ENCODE measurements at places on chromosomes 7 and 10. TPM values are rescaled to one million over a fixed set of nuclear protein-coding genes. Genes with fewer than 3 reads are reported as not detected.
A peak's percentile ranks its signal among the peaks of the same experiment; 100 is the strongest.

DNA sequence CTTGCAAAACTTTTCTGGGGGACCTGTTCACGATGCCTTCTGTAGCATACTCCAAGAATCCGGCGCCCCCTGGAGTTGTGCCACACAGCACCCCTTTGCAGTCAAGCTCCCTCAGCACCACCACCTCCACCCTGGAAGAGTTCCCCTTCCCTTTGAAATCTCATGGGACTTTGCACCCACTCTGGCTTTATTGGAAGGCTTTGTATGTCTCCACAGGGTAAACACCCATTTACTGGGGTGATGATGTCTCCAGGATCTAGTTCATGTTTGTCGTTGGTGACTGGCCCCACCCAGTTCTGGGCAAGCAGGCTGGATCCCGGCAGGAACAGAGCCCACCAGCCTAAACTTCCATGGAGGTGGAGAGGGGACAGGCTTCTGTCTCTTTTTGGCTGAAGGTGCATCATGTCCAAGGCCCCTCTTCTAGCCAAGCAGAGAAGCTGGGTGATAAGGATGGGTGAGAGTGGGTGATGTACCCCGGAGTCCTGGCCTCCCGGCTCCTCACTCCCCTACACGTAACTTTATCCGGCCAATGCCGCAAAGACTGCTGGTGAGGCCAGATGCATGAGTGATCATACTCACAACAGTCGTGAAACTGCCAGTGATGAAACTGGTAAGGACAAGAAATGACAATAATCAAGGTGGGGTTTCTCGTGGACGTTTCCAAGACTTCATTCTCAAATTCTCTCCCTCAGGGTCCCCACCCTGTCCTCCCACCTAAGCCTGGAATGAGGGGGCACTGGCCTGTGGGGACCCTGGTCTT, 695 bp upstream of the CLDN4 start:
- no peaks in the 10 kb centered on the region for H3K27me3 ChIP-seq
- H3K27ac ChIP-seq, result no peak overlapping the region
- H3K36me3 ChIP-seq, result no peaks in the 10 kb centered on the region
- H3K4me1 ChIP-seq, result peaks cover 10% of the 10 kb centered on the region
- no peak overlapping the region for H3K4me3 ChIP-seq

SPDYE2 gene
- total RNA-seq, result not detected

NKX1-2 gene
- total RNA-seq, result not detected

GRCh38 chr10:70337201-70337651, 45.2 kb downstream of the LRRC20 start:
- no peak for DNase-seq
- no peak overlapping the region for H3K4me3 ChIP-seq
- no peak overlapping the region for H3K27ac ChIP-seq
- H3K27me3 ChIP-seq, result no peaks in the 10 kb centered on the region

GRCh38 chr10:88557658-88558057, 25.5 kb downstream of the RNLS start:
- no peak for DNase-seq
- no peak overlapping the region for H3K27ac ChIP-seq
- no peaks in the 10 kb centered on the region for H3K27me3 ChIP-seq
- H3K4me3 ChIP-seq, result no peak overlapping the region
- H3K4me1 ChIP-seq, result no peaks in the 10 kb centered on the region
- H3K36me3 ChIP-seq, result no peaks in the 10 kb centered on the region

DNA sequence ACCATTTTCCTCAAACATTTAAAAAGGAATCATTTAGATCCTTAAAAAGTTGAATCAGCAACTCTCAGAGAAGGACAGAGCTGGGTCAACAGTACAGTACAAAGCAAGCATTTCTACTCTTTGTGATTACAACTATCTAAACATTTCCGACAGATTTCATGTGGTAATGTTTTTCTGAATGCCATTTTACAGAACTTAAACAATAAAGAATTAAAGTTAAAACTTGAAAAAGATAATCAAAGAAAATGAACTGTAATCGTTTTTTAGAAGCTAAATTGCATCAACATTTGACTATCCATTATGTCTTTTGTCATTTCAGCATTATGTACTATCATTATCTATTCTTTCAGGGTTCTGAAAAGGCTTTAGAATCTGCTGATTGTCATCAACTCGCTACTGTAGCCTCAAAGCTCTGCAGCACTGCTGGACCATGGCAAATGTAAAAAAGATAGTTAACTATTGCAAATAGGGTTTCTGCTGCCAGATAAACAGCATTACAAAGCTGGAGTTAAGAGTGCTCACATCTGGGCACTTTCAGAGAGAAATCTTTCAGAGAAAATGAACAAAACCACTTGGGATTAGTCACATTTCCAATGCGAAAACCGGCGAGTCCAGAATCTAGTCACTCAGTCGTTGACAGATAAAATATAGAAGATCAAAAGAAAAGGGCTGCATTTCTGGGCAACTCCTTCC, 160.4 kb upstream of the LAMB4 start:
- no peak overlapping the region for H3K27ac ChIP-seq
- H3K4me3 ChIP-seq, result no peak overlapping the region
- no peaks in the 10 kb centered on the region for H3K27me3 ChIP-seq
- DNase-seq, result no peak
- no peaks in the 10 kb centered on the region for H3K4me1 ChIP-seq
- no peaks in the 10 kb centered on the region for H3K36me3 ChIP-seq

DNA sequence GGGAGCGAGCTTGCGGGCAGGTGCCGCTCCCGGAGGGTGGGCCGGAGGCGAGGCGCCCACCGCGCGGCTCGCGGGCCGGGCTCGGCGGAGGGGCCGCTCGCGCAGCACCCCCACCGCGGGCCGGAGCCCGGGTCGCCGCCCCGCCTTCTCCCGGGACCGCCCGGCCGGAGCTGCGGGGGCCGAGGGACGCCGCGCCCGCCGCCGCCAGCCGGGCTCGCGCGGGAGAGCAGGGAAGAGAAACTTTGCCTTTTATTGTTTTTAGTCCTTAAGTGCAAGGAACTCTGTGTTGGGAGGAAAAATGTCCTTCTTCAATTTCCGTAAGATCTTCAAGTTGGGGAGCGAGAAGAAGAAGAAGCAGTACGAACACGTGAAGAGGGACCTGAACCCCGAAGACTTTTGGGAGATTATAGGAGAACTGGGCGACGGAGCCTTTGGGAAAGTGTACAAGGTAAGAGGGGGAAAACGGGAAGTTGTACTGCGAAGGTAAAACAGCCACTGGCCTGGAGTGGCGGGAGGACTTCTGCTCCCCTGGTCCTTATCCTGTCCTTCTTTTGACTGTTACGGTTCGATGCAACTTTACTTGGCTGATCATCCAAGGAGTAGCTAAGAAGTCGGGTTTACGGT, 620 bp downstream of the SLK start:
- H3K4me1 ChIP-seq, result peaks cover 22% of the 10 kb centered on the region
- H3K4me3 ChIP-seq, result peak overlapping the region; percentile 97
- no peaks in the 10 kb centered on the region for H3K27me3 ChIP-seq
- no peaks in the 10 kb centered on the region for H3K36me3 ChIP-seq

DNA sequence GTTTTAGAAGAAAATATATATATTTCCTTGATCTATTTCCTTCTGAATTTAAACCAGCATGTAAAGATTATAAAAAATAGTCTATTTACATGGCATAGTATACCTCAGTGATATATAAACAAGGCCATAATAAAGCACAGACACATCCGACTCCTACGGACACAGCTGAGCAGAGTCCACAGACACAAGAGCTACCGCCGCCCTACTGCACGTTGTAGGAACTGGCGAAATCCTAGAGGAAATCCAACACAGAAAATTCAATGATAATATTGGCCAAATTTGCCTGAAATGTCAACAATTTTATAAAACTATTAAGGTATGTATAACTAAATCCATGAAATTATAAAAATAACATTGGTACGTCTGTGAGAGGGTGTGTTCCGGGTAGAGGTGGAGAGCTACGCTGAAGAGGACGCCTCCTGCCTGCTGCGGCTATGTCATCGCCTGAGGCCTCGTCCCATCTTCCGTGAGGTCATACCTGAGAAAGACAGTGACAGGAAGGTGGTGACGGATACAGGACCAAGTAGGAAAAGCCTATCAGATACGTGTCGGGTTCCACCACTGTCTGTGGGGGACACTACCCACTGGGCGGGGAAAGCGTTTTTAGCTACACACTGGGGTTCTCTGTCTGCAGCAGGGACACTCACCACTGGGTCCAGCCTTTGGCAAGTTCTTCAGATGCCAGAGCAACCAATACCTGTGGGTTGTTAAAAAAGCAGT, 29.3 kb upstream of the NCAPG2 start:
- no peak overlapping the region for H3K27ac ChIP-seq
- H3K4me3 ChIP-seq, result no peak overlapping the region
- no peaks in the 10 kb centered on the region for H3K4me1 ChIP-seq
- H3K36me3 ChIP-seq, result peaks cover 8% of the 10 kb centered on the region
- no peak for DNase-seq

GRCh38 chr7:91344911-91345310, 80.7 kb downstream of the FZD1 start:
- no peak overlapping the region for H3K4me3 ChIP-seq
- no peaks in the 10 kb centered on the region for H3K4me1 ChIP-seq
- DNase-seq, result no peak
- no peaks in the 10 kb centered on the region for H3K36me3 ChIP-seq

- no peaks in the 10 kb centered on the region for H3K27me3 ChIP-seq
- H3K27ac ChIP-seq, result no peak overlapping the region
- H3K4me3 ChIP-seq, result no peak overlapping the region
- no peak for DNase-seq
These were observed 184.5 kb downstream of the ADAM12 start for GRCh38 chr10:126203746-126204145.

GRCh38 chr10:78255796-78256638, 222.4 kb downstream of the RPS24 start:
- H3K4me3 ChIP-seq, result no peak overlapping the region
- no peaks in the 10 kb centered on the region for H3K36me3 ChIP-seq
- no peaks in the 10 kb centered on the region for H3K27me3 ChIP-seq
- H3K4me1 ChIP-seq, result no peaks in the 10 kb centered on the region

NEUROD6 gene
- not detected for total RNA-seq

MUC3A gene
- total RNA-seq, result 0.36 TPM

- H3K36me3 ChIP-seq, result no peaks in the 10 kb centered on the region
- no peak for DNase-seq
- no peaks in the 10 kb centered on the region for H3K27me3 ChIP-seq
- no peaks in the 10 kb centered on the region for H3K4me1 ChIP-seq
These were observed 94.6 kb downstream of the FANK1 start for GRCh38 chr10:125990974-125991373.

STEAP2 gene
- 3.7 TPM for total RNA-seq

KIAA1217 gene
- total RNA-seq, result 123 TPM

DNA sequence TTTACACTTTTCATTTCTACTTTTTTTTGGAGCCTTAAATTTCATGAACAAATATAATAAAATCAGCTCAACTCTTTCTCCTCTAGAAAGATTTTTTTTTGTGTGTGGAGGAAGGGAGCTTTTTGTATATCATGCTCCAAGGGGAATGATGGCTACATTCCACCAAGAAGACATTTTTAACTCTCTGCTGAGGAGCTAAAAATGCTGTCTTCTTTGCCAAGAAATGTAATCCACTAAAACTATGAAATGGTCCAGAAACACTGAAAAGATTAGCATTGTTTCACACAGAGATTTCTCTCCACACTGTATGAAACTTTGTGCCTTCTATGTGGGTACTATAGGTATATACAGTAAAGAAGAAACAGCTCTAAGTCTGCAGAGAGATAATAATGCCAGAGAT, 74.1 kb upstream of the ANK3 start:
- H3K4me3 ChIP-seq, result no peak overlapping the region
- peaks cover 6% of the 10 kb centered on the region for H3K4me1 ChIP-seq
- DNase-seq, result no peak
- H3K36me3 ChIP-seq, result no peaks in the 10 kb centered on the region
- no peak overlapping the region for H3K27ac ChIP-seq

DNA sequence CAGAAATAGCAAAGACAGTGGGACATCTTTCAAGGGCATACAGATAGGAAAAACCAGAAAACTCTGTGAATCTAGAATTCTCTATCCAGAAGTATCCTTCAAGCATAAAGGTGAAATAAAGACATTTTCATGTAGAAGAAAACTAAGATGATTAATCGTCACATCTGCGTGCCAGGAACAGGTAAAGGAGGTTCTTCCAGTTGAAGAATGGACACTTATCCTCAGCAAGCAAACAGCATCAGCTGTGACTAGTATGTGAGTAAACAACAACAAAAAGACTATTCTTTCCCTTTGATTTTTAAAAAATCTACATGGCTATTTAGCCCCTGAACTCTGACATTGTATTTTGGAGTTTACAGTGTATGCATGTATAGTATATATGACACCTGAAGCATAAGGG, 124.9 kb downstream of the LRMDA start:
- peaks cover 3% of the 10 kb centered on the region for H3K27me3 ChIP-seq
- no peak for DNase-seq
- H3K4me3 ChIP-seq, result no peak overlapping the region
- no peaks in the 10 kb centered on the region for H3K36me3 ChIP-seq
- no peak overlapping the region for H3K27ac ChIP-seq

- H3K27ac ChIP-seq, result no peak overlapping the region
- DNase-seq, result no peak
- H3K36me3 ChIP-seq, result no peaks in the 10 kb centered on the region
These were observed 236.2 kb downstream of the ELFN1 start for GRCh38 chr7:1906087-1906830.

ANKRD61 gene
- total RNA-seq, result 0.77 TPM

DNA sequence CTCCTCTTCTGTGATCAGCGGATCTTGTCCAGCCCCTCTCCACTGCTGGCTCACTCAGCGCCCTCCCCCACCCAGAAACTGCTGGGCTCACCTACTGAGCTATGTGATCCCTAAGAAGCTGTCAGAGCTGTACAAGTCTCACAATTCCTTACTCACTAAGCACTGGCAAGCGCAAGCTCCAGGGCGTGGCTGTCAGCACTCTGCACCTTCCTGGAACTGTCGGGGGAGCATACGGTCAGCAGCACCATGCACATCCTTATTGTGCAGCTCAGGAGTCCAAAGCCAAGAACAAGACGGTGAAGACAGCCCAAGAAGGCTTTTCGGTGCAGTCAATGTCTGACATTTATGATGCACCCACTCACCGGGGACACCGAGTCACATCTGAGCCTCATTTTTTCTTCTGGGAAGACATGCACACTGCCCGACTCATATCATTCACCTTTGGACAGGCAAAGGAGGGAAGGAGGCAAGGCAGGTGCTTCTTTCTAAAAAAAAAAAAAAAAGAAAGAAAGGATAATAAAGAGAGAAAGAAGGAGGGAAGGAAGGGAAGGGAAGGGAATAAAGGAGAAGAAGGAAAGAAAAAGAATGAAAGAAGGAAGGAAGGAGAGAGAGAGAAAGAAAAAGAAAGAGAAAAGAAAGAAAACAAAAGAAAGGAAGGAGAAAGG, 56.3 kb downstream of the ASB13 start:
- H3K36me3 ChIP-seq, result no peaks in the 10 kb centered on the region
- no peak overlapping the region for H3K4me3 ChIP-seq
- peak overlapping the region; percentile 47 for H3K27ac ChIP-seq

- H3K4me3 ChIP-seq, result no peak overlapping the region
- no peaks in the 10 kb centered on the region for H3K36me3 ChIP-seq
- H3K27ac ChIP-seq, result no peak overlapping the region
- no peaks in the 10 kb centered on the region for H3K27me3 ChIP-seq
- DNase-seq, result no peak
These were observed 101.0 kb upstream of the IKZF1 start for GRCh38 chr7:50203521-50203920.
